ENCODE measurements at places on chromosomes 2 and 18. TPM values are rescaled to one million over a fixed set of nuclear protein-coding genes. Genes with fewer than 3 reads are reported as not detected.

Gene LTBP1
- total RNA-seq: 294 TPM

Gene PRKD3
- total RNA-seq: 47.3 TPM

Gene SEMA4C
- total RNA-seq: 54.4 TPM

Gene PRKCE
- 11.6 TPM for total RNA-seq

Gene ARHGEF4
- total RNA-seq: 25.5 TPM

Gene COL3A1
- total RNA-seq: 200 TPM

Gene UGT1A3
- total RNA-seq: not detected

Gene CFAP65
- not detected for total RNA-seq

Gene TWIST2
- total RNA-seq: 46.9 TPM

Gene SH3BP4
- total RNA-seq: 58.3 TPM

Gene ACADL
- total RNA-seq: 1.8 TPM

Gene RPIA
- 7.5 TPM for total RNA-seq

Gene GRB14
- total RNA-seq: 3.3 TPM

Gene SRD5A2
- total RNA-seq: not detected

Gene ASXL3
- 0.66 TPM for total RNA-seq

Gene STAT4
- 0.26 TPM for total RNA-seq

Gene MEP1B
- total RNA-seq: not detected

Measured in esophagus muscularis mucosa (tissue), 4 donors.